ENCODE measurements at places on chromosomes 3 and 15.

- DNase-seq = no peak
Observed at GRCh38 chr3:158789592-158789991, 12.3 kb upstream of the MFSD1 start.

GRCh38 chr15:50800715-50801114 lies 35.2 kb upstream of the SPPL2A start:
- DNase-seq = no peak

GRCh38 chr3:69948246-69948862 lies 51.2 kb upstream of the SAMMSON start:
- DNase-seq = no peak

DNA sequence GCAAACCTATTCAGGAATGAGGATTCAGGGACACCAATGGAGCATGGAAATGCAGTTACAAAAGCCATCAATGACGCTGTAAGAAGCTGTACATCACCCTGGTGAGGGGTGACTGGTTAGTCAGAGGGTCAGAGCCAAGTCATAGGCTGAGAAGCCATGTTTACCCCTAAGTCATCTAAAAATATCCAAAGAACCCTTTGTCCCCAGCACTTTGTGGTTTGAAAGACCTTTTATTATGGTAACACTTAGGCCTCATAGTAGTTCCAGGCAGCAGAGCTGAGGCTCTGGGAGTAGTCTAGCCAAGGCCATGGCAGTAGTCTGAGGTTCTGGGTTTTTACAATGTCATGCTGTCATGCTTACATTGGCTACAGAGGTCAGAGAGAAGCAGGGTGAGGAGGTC lies 131.2 kb downstream of the CTNNB1 start:
- no peak for DNase-seq

DNA sequence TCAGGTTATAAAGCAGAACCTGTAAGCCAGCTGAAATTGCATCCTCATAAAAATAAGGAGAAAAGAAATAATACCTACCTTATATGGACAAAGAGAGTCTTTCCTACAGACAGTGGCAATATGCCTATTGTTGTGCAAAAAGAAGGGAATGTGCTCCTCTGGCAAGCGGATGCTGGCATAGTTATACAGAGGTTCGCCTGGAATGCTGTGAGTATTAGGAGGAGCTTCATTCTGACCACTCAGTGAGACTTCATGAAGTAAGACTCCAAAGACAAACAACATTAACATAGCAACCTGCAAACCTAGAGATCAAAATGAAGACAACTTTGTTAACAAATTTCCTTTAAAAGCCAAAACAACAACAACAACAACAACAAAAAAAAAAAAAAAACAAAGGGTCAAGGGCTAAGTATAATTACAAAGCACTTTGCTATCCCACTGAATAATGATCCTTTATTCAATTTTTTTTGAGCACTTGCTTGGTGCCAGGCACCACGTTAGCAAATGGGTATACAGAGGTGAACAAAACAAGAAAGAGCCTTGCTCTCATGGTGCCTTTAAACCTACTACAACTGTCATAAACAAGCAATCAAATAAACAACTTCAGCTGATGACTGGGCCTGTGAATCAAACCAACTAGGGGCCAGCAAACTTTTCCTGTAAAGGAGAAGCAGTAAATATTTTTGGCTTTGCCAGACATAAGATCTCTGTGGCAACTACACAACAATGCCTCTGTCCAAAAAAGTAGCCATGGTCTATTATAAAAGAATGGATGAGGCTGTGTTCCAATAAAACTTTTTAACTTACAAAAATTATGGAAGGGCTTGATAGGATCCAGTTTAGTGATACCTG lies 3.7 kb downstream of the EOGT start:
- no peak for DNase-seq

GRCh38 chr3:107663266-107663665 lies 140.5 kb downstream of the BBX start:
- no peak for DNase-seq

DNA sequence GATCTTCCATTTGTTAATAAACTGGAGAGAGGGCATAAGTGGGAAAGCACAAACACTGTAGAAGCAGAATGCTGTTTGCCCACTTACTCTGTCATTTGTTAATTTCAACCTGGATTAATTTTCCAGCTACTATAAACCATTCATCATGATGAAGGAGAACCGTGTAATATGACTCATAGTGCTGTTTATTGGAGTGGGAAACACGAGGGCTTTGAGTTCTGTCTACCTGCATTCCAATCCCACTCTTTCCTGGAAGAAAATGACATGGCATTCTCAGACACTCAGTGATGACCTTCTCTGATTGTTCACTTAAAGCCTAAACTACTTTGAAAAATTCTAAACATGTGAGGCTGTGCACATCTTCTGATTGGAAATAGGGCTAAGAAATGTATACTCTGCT lies 826.7 kb downstream of the AGBL1 start:
- DNase-seq = no peak

All from activated B cell treated with CpG ODN at 0.5 μM for 24 hours (primary cell).